ENCODE measurements at places on chromosomes 1 and 21. TPM values are rescaled to one million over a fixed set of nuclear protein-coding genes. Genes with fewer than 3 reads are reported as not detected.

KCNA3 gene
- 38.1 TPM for total RNA-seq

TENT5C gene
- total RNA-seq: 4.9 TPM

C1orf56 gene
- 1.7 TPM for total RNA-seq

OR2AK2 gene
- total RNA-seq: not detected

LORICRIN gene
- not detected for total RNA-seq

S100A1 gene
- total RNA-seq: not detected

FCN3 gene
- total RNA-seq: not detected

EDARADD gene
- total RNA-seq: 56.8 TPM

NAV1 gene
- total RNA-seq: 1.6 TPM

OPRD1 gene
- 0.05 TPM for total RNA-seq

GPR153 gene
- 1.6 TPM for total RNA-seq

C1orf105 gene
- not detected for total RNA-seq

MARK1 gene
- total RNA-seq: not detected

PCSK9 gene
- not detected for total RNA-seq

NTMT2 gene
- total RNA-seq: not detected

C4BPA gene
- total RNA-seq: not detected

ASTN1 gene
- not detected for total RNA-seq

IFFO2 gene
- total RNA-seq: 31.8 TPM

DNM3 gene
- 0.62 TPM for total RNA-seq

EPHA8 gene
- total RNA-seq: not detected

YRDC gene
- 77.6 TPM for total RNA-seq

NPPA gene
- not detected for total RNA-seq

CCDC30 gene
- total RNA-seq: 1.0 TPM

GBP5 gene
- total RNA-seq: 154 TPM

GUCA2B gene
- total RNA-seq: not detected

CBS gene
- 39.2 TPM for total RNA-seq

HIVEP3 gene
- 75.4 TPM for total RNA-seq

GJA4 gene
- not detected for total RNA-seq

CLEC20A gene
- total RNA-seq: not detected

CELA3A gene
- total RNA-seq: not detected

S100A12 gene
- not detected for total RNA-seq

PLEKHA6 gene
- 0.21 TPM for total RNA-seq

BNIPL gene
- 0.70 TPM for total RNA-seq

SNX7 gene
- not detected for total RNA-seq

HHIPL2 gene
- 0.16 TPM for total RNA-seq

RNU1-1 gene
- 3,041 TPM for total RNA-seq

All from activated T-helper 1 cell treated with anti-CD3 and anti-CD28 coated beads, Interleukin-12 subunit alpha, Interleukin-12 subunit beta, Interleukin-2, Interleukin-4 antibody, amounts not matched to agents 30 ng/mL and 10 ng/mL and 1 ng/mL, durations not matched to agents 14 hours and 24 hours and 36 hours (primary cell).